CD8-positive, alpha-beta T cell (primary cell): ENCODE measurements at places on chromosomes 2 and 18.

GRCh38 chr2:233481368-233482142 is 85.0 kb downstream of the USP40 start:
- DNase-seq = no peak

DNA sequence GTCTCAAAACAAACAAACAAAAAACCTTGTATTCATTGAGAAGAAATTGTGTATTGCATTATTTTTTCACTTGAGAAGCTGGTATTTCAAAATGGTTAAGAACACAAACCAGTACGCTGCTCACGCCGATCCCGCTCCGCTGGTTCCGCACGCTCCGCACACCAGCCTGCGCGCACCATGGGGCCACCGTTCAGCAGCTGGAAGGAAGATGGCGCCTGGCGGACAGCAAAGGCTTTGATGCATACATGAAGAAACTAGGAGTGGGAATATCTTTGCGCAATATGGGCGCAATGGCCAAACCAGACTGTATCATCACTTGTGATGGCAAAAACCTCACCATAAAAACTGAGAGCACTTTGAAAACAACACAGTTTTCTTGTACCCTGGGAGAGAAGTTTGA is 75.7 kb downstream of the RBM43 start:
- no peak for DNase-seq

- no peak for DNase-seq
Measured at GRCh38 chr18:7898181-7898580, 331.1 kb downstream of the PTPRM start.

- no peak for DNase-seq
Measured at GRCh38 chr2:105828558-105828957, 83.8 kb downstream of the NCK2 start.

GRCh38 chr2:195842932-195843331 is 185.9 kb downstream of the SLC39A10 start:
- DNase-seq = no peak

GRCh38 chr2:180222644-180223043 is 215.5 kb upstream of the CWC22 start:
- DNase-seq = no peak
